ENCODE measurements at places on chromosomes 12 and 14. TPM values are rescaled to one million over a fixed set of nuclear protein-coding genes. Genes with fewer than 3 reads are reported as not detected.

GRCh38 chr14:101708853-101709532 lies 52.5 kb upstream of the PPP2R5C start:
- no peak for ATAC-seq

MANSC4 gene
- total RNA-seq: not detected

- ATAC-seq: peak; percentile 69
These were observed 51.2 kb upstream of the AEBP2 start for GRCh38 chr12:19388131-19388549.

MDGA2 gene
- not detected for total RNA-seq

GRCh38 chr14:34344318-34344717 lies 117.7 kb downstream of the SPTSSA start:
- ATAC-seq: no peak

ESR2 gene
- 2.5 TPM for total RNA-seq

GRCh38 chr12:115230606-115231005 lies 546.6 kb upstream of the TBX3 start:
- no peak for ATAC-seq

STAC3 gene
- total RNA-seq: 0.94 TPM

- ATAC-seq: no peak
These were observed 157.7 kb upstream of the AVPR1A start for GRCh38 chr12:63308671-63309070.

- ATAC-seq: no peak
These were observed 164.3 kb upstream of the NOS1 start for GRCh38 chr12:117525766-117526165.

DNA sequence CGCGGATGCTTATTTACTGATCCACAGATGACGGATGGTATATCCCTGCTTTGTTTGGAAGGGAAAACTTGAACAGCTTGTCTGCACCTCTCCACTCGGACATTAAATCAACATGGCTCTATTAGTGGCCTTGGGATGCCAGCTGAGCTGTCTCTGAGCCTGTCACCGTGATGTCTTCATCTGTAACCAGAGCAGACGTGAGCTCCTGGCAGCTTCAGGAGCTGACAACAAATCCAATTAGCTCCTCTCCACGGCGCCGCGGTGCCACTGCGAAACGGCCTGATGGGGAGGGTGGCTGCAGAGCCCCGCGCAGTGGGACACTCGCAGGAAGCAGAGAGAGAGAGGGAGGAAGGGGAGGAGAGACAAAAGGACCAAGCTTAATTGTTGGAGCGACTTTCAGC lies 112.3 kb downstream of the PAPOLA start:
- ATAC-seq: no peak

DNA sequence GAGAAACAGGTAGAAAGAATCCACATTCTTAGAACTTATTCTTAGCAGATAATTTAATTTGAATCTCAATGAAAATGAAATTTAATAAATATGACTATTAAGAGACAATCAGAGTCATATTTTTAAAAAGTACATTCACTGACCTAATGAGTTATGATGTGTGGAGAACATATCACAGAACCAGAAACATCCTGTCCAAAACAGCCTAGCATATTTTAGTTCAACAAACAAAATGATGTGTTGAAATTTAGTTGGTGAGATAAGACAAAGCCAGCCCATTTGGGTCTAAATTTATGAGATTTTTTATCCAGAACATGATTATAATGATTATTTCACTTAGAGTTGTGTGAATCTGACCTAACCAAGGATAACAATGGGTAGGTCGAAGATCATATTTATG lies 25.8 kb downstream of the GABARAPL1 start:
- ATAC-seq: no peak

GRCh38 chr14:100896369-100897060 lies 7.0 kb downstream of the RTL1 start:
- ATAC-seq: no peak

DNA sequence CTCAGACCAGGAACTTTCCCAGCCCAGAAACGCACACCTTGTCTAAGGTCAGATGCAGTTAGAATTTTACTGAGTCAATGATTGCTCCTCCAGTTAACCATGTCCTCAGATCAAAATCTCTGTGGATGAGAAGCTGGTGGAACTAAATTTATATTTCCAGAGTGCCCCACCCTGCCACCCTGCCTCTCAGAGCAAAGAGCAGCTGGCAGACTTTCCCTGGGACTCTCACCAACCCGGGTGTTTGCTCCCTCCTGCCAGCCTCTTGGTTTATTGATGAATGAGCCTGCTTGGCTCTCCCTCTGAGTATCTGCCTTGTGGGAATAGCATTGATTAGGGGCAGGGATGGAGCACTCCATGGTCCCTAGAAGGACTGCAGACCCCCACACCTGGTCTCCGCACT lies 5.9 kb upstream of the KRT1 start:
- no peak for ATAC-seq

ABHD12B gene
- total RNA-seq: not detected

GRCh38 chr14:100416921-100417860 lies 94.1 kb downstream of the SLC25A47 start:
- peak; percentile 71 for ATAC-seq

MYH7 gene
- not detected for total RNA-seq

- ATAC-seq: no peak
These were observed 200.2 kb downstream of the PHLDA1 start for GRCh38 chr12:75831402-75831801.

GRCh38 chr12:59593761-59594160 lies 2.1 kb upstream of the SLC16A7 start:
- no peak for ATAC-seq

GRCh38 chr12:28540324-28540714 lies 350.1 kb downstream of the CCDC91 start:
- no peak for ATAC-seq

KRT80 gene
- 0.54 TPM for total RNA-seq

DNA sequence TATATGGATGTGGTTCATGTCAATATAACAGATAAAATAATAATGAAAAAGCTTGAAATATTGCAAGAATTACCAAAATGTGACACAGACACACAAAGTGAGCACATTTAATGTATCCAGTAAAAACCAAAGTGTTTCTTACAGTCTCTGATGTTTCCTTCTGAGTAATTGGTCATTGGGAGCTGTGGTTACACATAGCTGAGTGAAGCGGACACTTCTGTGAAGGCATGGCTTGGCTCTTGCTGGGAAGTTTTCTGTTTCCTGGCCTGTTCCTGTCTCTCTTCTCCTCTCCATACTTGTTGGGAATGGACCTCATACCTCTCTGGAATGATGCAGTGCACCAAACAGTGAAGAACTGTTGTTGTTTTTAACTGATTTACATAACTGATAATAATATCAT lies 117.3 kb downstream of the BICD1 start:
- ATAC-seq: no peak

GRCh38 chr12:131713349-131713748 lies 2.5 kb downstream of the SFSWAP start:
- no peak for ATAC-seq

- no peak for ATAC-seq
These were observed 91.5 kb downstream of the ESR2 start for GRCh38 chr14:64202716-64203115.

DNA sequence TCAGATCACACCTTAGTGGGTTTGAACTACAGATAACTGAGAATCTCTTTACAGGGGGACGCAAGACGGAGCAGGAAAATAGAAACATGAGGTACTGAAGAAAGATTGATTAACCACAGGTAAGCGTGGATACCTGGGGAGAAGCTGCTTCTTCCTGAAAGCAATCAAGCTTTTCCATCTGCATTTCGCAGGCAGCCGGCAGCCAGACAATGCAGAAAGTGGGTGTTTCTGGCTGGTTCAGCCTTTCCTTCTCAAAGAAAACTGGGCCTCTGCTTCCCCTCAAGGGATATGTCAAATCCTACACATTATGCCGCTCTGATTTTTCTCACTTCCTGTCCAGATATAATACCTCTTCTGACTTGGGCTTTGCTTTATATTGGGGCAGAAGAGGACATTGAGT lies 39.1 kb upstream of the PPFIA2 start:
- ATAC-seq: no peak
